Fibroblast of mammary gland (primary cell): ENCODE measurements at places on chromosomes 3 and 15.
A peak's percentile ranks its signal among the peaks of the same experiment; 100 is the strongest.

DNA sequence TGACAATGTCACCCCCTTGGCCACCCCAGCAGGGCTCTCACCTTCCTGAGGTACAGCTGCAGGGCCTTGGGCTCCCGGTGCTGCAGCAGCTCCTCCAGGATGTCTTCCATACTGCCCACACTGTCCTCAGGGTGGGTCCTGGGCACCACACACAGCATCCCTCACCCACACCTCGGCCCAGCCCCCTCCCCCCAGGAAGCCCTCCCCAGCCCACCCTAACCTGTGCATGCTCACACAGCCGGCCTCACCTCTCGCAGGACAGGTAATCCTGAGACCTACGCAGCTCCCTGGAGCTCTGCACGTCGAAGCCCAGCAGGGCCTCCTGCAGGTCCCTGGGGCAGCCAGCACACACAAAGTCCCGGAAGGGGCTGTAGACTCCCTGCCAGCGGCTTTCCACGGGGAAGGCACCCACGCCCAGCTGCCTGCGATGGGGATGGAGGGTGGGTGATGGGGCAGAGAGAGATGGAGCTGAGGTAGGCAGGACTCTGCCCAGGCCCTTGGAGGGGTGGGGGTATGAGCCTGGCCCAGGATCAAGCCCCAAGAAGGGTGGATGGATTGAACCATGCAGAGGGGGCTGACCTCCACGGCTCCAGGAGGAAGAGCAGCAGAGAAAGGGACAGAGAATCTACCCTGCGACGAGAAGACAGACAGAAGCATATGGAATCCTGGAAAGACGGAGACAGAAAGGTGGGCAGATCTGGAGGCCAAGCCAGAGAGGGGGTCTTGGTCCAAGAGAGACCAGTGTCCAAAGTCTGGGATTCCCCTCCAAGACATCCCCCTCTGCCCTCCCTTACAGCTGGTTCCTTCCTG, 16.7 kb downstream of the ALS2CL start:
- DNase-seq: no peak

- DNase-seq: peak; percentile 55
These were observed 185.6 kb downstream of the PLCL2 start for GRCh38 chr3:17070161-17070959.

DNA sequence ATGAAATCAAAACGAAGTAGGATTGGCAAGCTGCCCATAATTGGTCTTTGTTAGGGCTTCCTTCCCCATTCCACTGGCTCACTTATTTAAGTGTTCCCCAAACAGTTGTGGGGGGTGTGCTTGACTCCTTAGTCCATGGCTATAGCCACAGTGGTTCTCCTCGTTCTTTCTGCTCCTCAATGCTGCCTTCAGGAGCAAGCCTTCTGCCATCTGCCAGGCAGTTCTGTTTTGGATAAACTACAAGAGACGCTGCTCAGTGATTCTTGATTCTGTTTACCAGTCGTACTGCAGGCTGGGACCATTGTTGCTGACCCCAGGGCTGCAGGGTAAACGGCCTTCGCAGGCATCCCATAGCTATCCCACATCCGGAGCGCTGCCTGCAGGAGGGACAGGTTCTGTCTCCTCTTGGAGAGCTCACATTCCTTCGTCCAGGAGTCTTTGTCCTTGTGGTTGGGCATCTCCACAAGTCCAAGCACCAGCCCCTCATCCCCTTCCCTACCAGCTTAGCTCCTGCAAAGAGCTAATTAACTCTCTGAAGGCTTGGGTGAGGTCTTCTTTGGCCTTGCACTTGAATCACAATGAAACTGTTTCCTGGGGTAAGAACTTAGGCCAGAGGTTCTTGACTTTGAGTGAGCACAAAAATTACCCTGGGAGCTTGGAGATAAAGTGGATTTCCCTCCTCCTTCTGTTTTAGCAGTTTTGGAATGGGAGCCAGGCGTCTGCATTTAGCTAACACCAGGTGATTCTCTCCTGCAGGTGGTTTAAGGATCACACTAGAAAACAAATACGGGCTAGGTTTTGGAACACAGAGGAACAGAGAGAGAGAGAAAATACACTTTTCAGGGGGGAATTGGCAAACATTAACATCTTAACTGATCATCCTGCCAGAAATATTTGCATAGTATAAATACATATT, 114.9 kb downstream of the SV2B start:
- DNase-seq: no peak

GRCh38 chr3:89159605-89160004, 52.2 kb downstream of the EPHA3 start:
- DNase-seq: no peak

DNA sequence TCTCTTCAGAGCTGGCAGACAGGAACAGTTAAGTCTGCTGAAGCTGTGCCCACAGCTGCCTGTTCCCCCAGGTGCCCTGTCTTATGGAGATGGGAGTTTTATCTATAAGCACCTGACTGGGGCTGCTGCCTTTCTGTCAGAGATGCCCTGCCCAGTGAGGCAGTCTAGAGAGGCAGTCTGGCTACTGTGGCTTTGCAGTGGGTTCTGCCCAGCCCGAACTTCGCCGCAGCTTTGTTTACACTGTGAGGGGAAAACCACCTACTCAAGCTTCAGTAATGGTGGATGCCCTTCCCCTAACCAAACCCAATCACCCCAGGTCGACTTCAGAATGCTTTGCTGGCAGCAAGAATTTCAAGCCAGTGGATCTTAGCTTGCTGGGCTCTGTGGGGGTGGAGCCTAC, 91.2 kb downstream of the SLC25A26 start:
- DNase-seq: no peak

- DNase-seq: peak; percentile 71
These were observed 1.6 kb upstream of the SEC61A1 start for GRCh38 chr3:128050597-128050996.
